ENCODE measurements at places on chromosomes 16 and 17.

DNA sequence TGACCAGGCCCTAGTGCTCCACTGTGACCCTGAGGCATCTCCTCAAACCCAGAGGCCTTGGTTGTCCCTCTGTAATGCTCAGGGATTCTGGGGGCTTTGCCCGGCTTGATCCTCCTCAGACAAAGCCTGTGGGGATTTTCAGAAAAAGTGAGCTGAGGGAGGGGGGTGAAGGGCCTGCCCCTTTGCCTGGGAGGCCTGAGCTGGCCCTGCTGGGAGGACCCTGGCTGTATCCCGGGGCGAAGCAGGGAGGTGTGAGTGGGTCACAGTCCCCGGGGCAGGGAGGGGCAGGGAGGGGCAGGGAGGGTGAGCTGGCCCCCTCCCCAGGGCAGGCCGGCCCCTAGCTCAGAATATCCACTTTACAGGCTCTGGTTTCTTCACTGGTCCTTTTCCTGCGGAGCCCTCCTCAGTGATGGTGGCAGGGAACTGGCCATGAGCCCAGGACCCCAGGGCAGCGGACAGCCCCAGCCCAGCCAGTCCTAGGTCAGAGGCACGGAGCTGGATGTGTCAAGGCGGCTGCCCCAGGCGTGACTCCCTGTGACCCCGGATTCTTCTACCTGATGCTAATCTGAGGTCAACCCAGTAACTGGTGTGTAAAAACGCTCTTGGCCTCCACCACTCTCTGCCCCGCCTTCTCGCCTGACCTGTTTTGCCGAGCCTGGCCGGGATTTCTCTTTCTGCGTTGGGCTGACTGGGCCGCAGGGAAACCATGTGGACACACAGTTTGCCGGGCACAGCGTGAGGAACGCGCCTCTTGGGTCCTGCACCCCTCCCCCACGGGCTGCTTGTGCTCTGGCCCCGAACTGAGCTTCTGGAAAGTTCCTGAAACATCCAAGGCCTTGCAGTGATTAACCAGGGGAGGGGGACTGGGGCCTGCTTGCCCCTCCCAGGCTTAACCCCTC, 5.8 kb upstream of the FASN start:
- H3K36me3 ChIP-seq = no peaks in the 10 kb centered on the region
- no peaks in the 10 kb centered on the region for H3K27me3 ChIP-seq
- DNase-seq = peak; percentile 90
- no peak overlapping the region for H3K4me3 ChIP-seq
- H3K4me1 ChIP-seq = peaks cover 94% of the 10 kb centered on the region

DNA sequence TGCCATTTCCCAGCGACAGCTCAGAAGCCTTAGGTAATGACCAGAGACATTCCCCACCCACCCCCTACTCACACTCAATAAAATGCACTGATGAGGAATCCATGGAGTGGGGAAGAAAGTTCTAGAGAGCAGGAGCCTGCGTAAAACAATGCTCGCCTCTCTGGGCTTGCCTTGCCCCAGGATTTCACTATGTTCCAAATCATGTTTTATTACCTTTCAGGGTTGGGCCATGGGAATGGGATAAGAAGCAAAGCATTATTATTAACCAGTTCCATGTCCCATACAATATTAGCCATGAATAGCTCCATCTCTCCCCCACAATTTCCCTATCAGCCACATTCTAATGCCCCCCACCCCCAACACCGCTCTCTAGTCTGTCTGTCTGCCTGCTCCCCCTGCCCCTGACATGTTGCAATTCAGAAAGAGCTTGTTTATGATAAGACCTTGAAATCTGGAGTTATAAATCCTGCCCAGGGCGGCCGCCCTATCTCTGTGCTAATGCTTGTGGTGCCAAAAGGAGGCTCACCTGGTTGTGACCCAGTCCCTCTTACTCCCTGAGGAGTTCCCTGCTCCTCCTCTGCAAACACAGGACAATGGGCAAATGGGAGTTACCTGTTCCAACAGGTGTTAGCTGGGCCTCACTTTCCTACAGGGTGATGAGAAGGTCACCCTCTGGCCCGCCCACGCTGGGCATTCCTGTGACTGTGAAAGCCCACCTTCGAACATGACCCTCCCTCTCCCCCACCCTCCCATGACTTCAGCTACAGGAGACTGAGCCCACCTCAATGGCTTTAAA, 28.0 kb upstream of the DDX52 start:
- DNase-seq = peak; percentile 53
- H3K36me3 ChIP-seq = no peaks in the 10 kb centered on the region
- H3K27ac ChIP-seq = no peak overlapping the region
- H3K4me3 ChIP-seq = no peak overlapping the region
- no peaks in the 10 kb centered on the region for H3K4me1 ChIP-seq

- H3K36me3 ChIP-seq = peaks cover 13% of the 10 kb centered on the region
- H3K27me3 ChIP-seq = no peaks in the 10 kb centered on the region
- DNase-seq = no peak
- no peak overlapping the region for H3K4me3 ChIP-seq
These were observed 51.1 kb upstream of the LGALS9 start for GRCh38 chr17:27579897-27580321.

DNA sequence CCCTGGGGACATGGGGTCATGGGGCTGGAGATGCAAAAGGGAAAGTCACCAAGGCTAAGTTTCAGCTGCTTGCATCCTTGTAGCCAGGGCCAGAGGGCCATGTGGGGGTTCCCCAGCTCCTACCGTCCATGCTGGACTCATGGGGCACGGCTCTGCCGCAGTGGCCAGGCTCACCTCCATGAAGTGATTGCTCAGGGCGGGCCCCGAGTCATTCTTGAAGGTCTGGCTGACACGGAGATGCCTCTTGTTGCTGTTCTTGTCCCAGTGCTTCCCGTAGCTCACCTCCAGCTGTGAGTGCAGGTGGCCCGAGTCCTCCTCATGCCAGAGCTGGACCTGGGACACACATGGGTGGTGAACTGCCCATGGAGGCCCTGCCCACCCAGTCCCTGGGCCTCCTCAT, 114.5 kb downstream of the RMI2 start:
- no peaks in the 10 kb centered on the region for H3K27me3 ChIP-seq
- no peaks in the 10 kb centered on the region for H3K36me3 ChIP-seq
- no peak overlapping the region for H3K4me3 ChIP-seq

DNA sequence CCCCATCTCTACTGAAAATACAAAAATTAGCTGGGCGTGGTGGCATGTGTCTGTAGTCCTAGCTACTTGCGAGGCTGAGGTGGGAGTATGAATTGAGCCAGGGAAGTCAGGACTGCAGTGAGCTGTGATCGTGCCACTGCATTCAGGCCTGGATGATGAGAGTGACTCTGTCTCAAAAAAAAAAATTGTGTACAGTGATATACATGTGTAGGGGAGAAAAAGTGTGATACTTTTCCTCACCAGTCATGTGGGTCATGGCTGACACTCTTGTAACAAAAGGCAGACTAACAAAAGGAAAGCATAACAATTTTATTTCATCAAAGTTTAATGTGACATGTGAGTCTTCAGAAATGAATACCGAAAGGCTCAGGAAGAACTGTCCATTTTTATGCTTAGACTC, 2.0 kb upstream of the ABCC12 start:
- no peak for DNase-seq
- H3K36me3 ChIP-seq = no peaks in the 10 kb centered on the region
- no peak overlapping the region for H3K4me3 ChIP-seq
- peaks cover 3% of the 10 kb centered on the region for H3K4me1 ChIP-seq
- H3K27me3 ChIP-seq = no peaks in the 10 kb centered on the region

DNA sequence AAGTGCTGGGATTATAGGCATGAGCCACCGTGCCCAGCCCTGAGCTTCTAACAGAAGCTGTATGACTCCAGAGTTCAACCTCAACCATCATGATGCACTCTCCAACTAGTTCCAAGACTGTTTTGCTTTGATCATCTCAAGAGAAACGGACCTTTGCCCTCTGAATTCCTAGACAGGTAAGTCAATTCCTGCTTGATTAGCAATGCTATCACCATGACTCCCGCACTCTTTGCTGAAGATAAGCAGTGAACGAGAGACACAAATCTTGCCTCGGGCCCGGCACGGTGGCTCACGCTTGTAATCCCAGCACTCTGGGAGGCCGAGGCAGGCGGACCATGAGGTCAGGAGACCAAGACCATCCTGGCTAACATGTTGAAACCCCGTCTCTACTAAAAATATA, 22.2 kb downstream of the ANKFY1 start:
- H3K36me3 ChIP-seq = peaks cover 26% of the 10 kb centered on the region
- peak; percentile 28 for DNase-seq
- H3K27me3 ChIP-seq = no peaks in the 10 kb centered on the region
- no peak overlapping the region for H3K4me3 ChIP-seq
- H3K4me1 ChIP-seq = peaks cover 6% of the 10 kb centered on the region
- H3K27ac ChIP-seq = no peak overlapping the region

GRCh38 chr17:9241371-9241712, 220.0 kb downstream of the NTN1 start:
- no peaks in the 10 kb centered on the region for H3K36me3 ChIP-seq
- H3K4me1 ChIP-seq = peaks cover 78% of the 10 kb centered on the region
- H3K27me3 ChIP-seq = no peaks in the 10 kb centered on the region
- no peak overlapping the region for H3K4me3 ChIP-seq

- DNase-seq = peak; percentile 48
- H3K36me3 ChIP-seq = peaks cover 16% of the 10 kb centered on the region
- H3K27me3 ChIP-seq = no peaks in the 10 kb centered on the region
- H3K4me3 ChIP-seq = no peak overlapping the region
- peak overlapping the region; percentile 87 for H3K27ac ChIP-seq
These were observed 7.4 kb downstream of the NTHL1 start for GRCh38 chr16:2040041-2040786.

- H3K36me3 ChIP-seq = peaks cover 10% of the 10 kb centered on the region
- no peak overlapping the region for H3K27ac ChIP-seq
- no peak overlapping the region for H3K4me3 ChIP-seq
- no peaks in the 10 kb centered on the region for H3K4me1 ChIP-seq
- DNase-seq = no peak
These were observed 17.5 kb downstream of the RHOT1 start for GRCh38 chr17:32159586-32160438.

DNA sequence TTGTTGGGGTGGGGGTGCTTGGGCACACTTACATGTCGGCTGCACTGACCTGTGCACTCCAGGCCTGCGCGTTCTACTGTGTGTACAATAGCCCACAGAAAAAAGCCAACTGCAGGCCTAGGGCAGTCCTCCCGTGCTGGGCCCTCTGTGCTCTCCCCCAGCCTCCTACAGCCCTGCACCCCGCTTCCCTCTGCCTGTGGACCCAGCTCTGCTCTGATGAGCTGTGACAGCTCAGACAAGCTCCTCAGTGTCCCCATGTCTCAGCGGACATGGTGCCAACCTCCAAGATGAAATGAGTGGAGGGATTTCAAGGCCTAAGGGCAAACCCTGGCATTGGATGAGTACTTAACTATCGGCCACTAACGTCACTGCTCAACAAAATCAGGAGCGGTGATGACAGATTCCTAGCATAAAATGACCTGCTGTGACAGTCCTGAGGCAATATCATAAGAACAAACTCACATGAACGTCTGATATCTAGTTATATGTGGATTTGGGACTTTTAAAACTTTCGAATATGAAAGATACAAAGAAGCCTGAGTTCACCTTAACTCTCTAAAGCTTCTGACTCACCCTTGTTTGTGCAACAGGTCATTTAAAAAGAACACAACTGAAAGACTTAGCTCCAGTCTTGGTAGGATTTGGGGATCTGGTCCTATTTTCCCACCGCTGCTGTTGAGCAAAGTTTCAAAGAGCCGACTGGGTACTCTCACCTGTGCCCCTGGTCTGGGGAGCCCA, 34.7 kb downstream of the CCDC57 start:
- H3K36me3 ChIP-seq = peaks cover under 1% of the 10 kb centered on the region
- DNase-seq = no peak
- H3K27ac ChIP-seq = no peak overlapping the region
- no peaks in the 10 kb centered on the region for H3K27me3 ChIP-seq
- H3K4me3 ChIP-seq = no peak overlapping the region

DNA sequence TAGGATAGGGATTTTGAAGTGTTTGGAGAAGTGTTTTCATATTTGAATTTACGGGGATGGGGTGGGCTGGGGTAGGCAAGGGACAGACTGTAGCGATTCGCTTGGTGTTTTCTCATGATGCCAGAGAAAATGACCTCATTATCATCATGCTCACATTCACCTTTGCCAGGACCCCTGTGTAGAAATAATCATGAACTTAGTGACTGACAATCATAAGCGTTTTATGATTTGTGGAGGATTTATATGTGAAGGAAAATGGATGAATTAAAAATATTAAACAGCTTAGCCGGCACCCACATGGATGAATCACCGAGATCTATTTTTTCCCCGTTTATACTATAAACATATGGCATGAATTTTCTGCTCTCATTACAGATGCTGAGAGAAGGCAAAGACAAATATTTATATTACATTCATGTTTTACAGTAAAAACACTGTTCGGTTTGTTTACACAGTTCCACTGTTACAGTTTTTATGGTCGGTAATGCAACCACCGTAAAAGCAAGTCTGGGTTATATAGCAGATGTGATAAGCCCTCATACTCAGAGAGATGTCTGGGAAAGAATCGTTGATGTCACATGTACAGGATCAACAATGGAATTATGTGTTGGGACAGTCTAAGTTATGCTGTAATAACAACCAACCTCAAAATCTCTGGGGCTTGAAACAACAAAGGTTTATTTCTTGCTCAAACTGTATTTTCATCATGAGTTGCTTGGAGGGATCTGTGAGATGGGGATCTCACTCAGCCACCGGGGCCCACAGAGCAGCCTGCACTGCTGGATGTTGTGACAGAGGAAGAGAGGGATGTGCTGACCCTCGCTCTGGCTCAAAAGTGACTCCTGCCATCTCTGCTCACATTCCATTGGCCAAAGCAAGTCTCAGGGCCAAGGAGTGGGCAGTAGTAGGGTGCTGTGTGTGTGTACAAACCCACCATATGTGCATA, 85.1 kb downstream of the WWOX start:
- H3K27ac ChIP-seq = no peak overlapping the region
- no peaks in the 10 kb centered on the region for H3K4me1 ChIP-seq
- H3K36me3 ChIP-seq = no peaks in the 10 kb centered on the region
- peak; percentile 68 for DNase-seq
- no peaks in the 10 kb centered on the region for H3K27me3 ChIP-seq
- no peak overlapping the region for H3K4me3 ChIP-seq

DNA sequence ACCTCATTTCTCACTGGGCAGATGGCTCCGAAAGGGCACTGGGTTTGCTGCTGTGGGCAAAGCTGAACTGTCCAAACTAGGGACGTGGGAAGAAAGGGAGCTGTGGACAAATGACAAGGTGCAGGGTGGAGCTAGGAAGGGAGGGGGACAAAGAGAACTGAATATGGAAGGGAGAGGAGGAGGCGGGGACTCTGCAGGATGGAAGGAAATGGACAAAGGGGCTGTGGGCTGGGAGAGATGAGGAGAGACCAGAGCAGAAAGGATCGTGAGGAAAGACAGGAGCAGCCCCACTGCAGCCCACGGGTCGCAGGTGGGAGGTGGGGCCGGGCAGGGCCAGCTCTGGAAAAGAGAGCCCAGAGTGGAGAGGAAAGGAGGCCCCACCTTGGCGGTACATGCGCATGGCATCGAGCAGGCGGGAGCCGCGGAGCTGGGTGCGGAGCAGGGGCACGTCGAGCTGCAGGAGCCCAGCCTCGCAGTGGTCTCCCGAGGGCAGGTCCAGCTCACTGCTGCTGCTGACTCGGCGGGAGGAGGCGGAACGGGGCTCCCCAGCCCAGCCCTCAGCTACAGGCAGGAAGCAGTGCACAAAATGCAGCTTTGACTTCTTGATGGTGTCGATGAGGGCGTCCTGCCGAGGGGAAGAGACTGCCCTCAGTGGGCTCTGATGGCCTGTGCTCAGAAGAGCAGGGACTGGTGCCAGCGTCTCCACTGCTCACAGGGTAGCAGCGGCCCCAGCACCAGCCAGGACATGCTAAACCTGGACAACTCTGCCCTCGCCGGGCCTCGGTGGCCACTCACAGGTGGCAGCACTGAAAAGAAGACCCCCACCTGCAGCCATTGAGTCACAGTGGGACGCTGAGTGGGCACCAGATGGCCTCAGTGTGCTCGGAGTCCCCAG, 66.8 kb downstream of the PIPOX start:
- DNase-seq = no peak
- peaks cover 95% of the 10 kb centered on the region for H3K36me3 ChIP-seq
- peaks cover 30% of the 10 kb centered on the region for H3K4me1 ChIP-seq
- H3K27ac ChIP-seq = no peak overlapping the region
- no peaks in the 10 kb centered on the region for H3K27me3 ChIP-seq
